Renal cortex interstitium (tissue), 15 donors: ENCODE measurements at places on chromosomes 16 and 17.

DNA sequence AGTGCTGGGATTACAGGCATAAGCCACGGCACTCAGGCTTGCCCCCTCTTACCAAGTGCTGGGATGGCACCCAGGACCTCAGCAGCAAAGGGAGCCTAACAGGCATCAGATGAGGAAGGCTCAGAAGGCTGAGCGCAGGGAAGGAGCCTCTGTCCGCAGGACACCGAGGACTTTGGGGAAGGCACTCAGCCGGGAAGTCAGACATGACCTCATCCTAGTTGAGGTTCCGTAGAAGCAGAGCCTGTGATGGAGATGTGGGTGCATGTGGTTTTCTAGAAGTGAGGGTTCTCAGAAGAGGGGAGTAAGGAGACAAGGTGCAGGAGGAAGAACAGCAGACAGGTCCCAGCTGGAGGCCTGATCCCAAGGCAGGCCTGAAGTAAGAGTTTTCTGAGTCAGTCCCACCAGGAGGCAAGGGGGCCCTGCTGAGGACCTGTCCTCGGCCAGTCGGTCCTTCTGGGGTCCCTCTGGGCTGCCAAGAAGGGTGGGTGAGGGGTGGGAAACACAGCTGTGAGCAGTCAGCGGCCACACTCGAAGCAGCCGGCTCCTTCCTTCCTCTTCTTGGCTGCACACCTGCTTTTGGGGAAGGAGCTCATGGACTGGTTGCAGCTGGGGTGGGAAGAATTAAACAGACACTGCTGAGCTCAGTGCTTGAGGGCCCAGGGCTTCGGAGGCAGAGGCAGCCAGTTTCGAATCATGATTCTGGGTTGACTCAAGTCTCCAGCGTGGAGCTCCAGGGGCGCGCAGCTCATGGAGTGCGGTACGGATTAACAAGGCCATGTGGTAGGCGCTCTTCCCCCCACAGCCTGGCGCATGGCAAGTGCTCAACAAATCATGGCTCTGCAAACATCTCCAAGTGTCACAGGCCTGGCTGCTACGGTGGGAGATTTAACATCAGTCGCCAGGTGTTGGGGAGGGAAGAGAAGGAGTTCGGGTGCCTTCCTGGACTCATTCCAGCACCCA, 38.9 kb upstream of the SNN start:
- DNase-seq, result no peak

DNA sequence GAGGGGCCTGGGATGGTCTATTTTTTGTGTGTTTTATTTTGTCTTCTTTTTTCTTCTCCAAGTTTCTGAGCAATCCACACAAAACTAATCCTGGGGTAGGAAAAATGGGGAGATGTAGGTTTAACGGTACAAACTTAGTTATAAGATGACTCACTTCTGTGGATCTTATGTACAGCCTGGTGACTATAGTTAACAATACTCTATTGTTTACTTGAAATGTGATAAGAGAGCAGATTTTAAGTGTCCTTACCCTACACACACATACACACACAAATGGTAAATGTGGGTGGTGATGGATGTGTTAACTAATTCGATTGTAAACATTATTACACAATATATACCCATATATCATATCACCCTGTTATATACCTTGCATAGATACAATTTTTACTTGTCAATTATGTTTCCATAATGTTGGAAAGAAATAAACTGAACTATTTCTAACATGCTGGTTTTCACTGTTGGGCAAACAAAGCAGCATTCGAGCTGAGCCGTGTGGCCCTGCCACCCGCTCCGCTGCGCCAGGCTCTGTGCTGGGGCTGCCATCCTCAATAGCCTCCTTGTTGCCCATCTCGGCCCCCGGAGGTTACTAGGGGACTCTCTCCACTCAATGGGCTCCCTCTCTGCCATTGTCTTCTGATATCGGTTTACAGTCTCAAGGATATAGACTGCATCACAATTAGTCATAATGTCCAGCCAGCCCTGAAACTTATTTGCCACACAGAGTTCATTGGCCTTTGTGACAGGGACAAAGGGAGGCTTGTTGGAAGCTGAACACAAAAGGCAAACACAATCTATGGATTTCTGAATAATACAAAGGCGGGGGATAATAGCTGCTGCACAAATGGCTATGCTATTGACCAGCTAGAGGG, 380.3 kb upstream of the MAF start:
- DNase-seq, result no peak

GRCh38 chr17:75406222-75406615, 741 bp upstream of the GRB2 start:
- no peak for DNase-seq

GRCh38 chr16:31329671-31330552, 25.1 kb upstream of the ITGAX start:
- DNase-seq, result no peak

GRCh38 chr16:20515688-20516090, 60.5 kb downstream of the ACSM2B start:
- no peak for DNase-seq

GRCh38 chr17:27525316-27525715, 69.1 kb downstream of the KSR1 start:
- no peak for DNase-seq

- DNase-seq, result peak; percentile 64
Observed at GRCh38 chr17:80220054-80220735, at the start of the genes SGSH and SLC26A11. TSS of gene SGSH (minus strand) at chr17:80220333. CDS start at chr17:80220313, 20 bp downstream. TSS of gene SLC26A11 (plus strand) at chr17:80220427. CDS start at chr17:80221561, 1,134 bp downstream.

DNA sequence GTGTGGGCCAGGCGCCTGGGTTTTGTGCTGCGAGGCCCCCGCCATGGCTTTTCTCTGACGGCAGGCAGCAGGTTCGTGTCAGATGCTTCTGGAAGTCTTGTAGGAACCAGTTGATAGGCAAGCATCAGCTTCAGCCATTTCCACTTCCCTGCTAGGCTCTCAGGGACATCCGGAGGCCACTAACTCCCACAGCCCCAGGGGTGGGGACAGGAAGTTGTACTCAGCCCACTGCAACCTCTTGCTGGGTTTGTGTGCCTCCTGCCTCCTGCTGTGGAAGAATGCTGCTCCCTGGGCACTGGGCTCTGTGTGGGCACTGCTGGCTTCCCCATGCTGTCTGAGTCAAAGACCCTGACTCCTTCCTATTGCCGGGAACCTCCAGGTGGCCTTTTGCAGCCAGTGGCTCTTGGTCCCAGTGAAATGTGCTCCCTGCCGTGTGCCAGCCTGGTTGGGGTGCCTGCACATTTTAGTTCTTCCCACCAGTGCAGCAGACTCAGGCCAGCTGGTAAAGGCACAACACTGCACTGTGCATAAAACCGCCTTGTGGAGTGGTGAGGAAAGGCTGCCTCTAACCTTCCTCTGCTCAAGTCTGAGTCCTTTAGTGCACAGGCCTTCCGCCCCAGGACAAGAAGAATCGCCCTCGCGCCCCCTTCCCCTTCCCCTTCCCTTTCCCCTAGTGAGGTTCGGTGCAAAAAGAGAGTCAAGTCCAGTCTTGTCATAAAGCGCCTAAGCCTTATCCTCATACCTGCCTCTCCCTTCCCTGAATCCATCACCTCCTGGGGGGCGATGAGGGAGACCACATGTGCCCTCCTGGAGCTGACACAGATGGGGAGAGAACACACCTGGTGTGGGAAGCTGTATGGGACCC, 16.6 kb downstream of the LDHD start:
- no peak for DNase-seq

- DNase-seq, result no peak
Observed at GRCh38 chr17:58315281-58315711, 13.3 kb downstream of the TSPOAP1 start.
